ENCODE measurements at places on chromosomes 1 and 21.

DNA sequence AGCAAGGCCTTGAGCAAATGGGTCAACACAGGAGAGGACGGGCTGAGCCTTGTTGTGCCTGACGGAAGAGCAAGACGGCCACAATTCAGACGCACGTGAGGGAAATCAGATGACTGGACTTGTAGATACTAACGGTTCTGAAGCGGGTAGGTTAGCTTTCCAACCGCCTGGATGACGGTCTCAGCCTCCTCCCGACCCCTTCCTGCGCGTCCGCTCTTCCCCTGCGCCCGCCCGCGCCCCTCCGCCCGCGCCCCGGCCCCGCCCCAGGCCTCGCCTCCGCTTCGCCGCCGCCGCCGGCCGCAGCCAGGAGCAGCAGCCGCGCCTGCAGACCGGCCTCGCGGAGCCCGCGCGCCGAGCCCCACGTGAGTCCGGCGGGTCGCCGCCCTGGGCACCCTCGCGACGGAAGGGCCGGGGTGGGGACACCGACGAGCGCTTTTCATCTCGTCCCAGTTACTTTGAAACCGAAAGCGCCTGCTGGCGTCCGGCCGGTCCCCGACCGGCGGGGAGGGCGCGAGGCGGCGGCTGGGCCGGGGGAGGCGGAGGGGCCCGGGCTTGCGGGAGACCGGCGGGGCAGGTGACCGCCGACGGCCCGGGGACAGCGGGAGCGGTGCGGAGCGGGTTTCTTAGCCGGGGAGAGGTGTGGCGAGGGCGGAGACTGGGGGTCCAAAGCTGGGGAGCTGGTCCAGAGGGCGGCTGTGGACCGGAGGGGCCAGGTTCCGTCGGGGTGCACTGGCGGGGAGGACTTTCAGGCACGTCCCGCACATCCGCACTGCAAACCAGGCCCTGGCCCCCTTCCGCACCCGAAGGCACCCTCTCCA lies at the start of gene TRAF5:
TRAF5 (plus strand) TSS at position 306 of the 818 bp plus-strand sequence. CDS start 26,407 bp downstream, outside the sequence.
- no peak for DNase-seq
- peaks cover 11% of the 10 kb centered on the region for H3K4me1 ChIP-seq
- H3K36me3 ChIP-seq = no peaks in the 10 kb centered on the region

DNA sequence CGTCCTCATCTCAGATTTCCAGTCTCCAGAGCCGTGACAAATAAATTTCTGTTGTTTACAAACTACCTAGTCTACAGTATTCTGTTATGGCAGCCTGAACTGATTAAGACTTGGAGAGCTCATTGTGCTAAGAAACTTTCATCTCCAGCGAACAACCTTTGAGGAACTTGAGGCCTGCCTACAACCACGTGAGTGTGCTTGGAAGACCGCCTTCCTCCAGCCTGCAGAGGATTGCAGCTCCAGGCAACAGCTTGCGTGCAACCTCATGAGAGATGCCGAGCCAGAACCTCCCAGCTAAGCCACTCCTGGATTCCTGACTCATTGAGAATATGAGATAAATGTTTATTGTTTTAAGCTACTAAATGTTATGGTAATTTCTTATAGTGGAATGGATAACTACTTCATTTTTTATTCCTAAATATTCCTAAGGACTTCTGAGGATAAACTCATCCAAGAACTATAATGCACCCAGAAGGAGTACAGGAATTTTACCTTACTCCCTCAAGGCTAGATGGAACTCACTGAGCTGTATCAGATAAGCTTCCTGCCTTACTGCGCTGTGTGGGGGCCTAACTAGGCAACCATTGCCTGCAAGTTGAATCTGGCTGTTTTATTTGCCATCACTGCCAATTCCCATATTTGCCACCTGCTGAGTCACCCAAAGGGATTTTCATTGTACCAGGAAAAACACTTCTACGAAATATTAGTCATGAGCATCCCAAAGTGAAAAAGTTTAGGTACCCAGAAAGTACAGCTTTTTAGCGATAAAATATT lies 17.6 kb downstream of the FAM177B start:
- no peak overlapping the region for H3K4me3 ChIP-seq
- H3K36me3 ChIP-seq = no peaks in the 10 kb centered on the region
- DNase-seq = peak; percentile 45
- H3K27ac ChIP-seq = peak overlapping the region; percentile 84
- H3K4me1 ChIP-seq = peaks cover 15% of the 10 kb centered on the region

GRCh38 chr21:28135646-28136045 lies 857.0 kb downstream of the LTN1 start:
- DNase-seq = no peak
- H3K27ac ChIP-seq = no peak overlapping the region
- H3K36me3 ChIP-seq = no peaks in the 10 kb centered on the region
- no peaks in the 10 kb centered on the region for H3K27me3 ChIP-seq
- no peak overlapping the region for H3K4me3 ChIP-seq

GRCh38 chr1:4726620-4727341 lies 72.4 kb downstream of the AJAP1 start:
- H3K36me3 ChIP-seq = peaks cover 5% of the 10 kb centered on the region
- no peak overlapping the region for H3K27ac ChIP-seq
- no peak for DNase-seq
- no peaks in the 10 kb centered on the region for H3K4me1 ChIP-seq
- H3K27me3 ChIP-seq = no peaks in the 10 kb centered on the region

GRCh38 chr1:93129507-93130099 lies 50.5 kb downstream of the MTF2 start:
- no peak overlapping the region for H3K4me3 ChIP-seq
- H3K27ac ChIP-seq = no peak overlapping the region
- no peaks in the 10 kb centered on the region for H3K36me3 ChIP-seq
- no peak for DNase-seq
- H3K4me1 ChIP-seq = no peaks in the 10 kb centered on the region
- H3K27me3 ChIP-seq = no peaks in the 10 kb centered on the region

- no peak for DNase-seq
- H3K4me1 ChIP-seq = peaks cover 11% of the 10 kb centered on the region
- H3K4me3 ChIP-seq = no peak overlapping the region
These were observed 43.0 kb upstream of the PSEN2 start for GRCh38 chr1:226827458-226827857.

DNA sequence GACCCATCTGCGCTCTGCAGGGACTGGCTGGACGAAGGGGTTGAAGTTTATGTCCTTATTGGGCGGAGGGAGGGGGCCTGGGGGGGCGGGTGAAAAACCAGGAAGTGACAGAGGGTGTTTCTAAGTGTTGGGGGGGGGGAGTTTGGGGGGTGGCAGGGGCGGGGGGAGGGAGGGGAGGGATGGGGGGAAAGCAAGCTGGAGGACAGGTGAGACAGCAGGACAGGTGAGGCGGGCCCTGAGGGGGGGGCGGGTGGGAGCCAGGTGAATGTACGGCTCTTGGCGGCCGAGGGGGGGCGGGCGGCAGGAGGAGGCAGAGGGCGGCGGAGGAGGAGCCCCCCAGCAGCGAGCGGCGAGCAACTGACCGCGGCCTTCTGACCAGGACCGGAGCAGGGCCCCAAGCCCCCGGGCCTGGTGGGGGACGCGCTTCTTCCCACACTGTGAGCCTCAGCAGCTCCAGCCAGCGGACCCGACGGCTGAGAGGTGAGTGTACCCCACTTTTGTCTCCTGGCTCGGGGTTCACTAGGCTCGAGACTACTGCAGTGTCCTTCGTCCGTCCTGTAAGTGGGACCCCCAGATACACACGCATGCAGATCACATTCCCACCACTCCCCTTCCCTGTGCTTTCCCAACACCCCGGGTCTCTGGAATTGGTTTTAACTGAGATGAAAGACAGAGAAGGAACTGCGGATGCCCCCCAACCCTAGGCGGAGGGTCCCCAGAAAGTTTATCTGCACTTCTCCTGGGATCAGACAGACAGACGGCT lies at the start of gene ZBTB7B:
ZBTB7B (plus strand) TSS at position 339 of the 763 bp plus-strand sequence. CDS start 11,859 bp downstream, outside the sequence.
- peak within 1 kb of the TSS; percentile 81 for H3K27ac ChIP-seq
- peaks cover 1% of the 10 kb centered on the region for H3K36me3 ChIP-seq
- H3K4me1 ChIP-seq = peaks cover 48% of the 10 kb centered on the region
- no peak for DNase-seq

DNA sequence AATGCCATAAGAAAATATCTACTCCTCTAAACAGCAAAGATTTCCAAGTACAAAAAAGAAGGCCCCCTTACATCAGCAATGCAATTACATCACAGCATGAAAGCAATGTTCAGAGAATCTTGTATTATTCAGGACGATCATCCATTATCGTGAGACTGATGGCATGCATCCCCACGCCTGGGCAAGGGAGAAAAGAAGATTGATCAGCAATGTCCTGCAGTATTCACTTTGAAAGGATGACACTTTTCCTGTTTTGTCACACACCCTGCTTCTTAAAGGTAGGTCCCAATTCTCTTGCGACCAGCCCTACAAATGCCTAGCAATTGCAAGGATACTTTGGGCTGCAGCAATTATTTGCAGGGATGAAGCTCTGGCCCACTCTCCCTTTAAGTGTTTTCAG lies 108.7 kb downstream of the TOMM20 start:
- no peak for DNase-seq
- peaks cover 28% of the 10 kb centered on the region for H3K4me1 ChIP-seq
- no peaks in the 10 kb centered on the region for H3K36me3 ChIP-seq
- H3K27ac ChIP-seq = no peak overlapping the region
- H3K4me3 ChIP-seq = no peak overlapping the region

DNA sequence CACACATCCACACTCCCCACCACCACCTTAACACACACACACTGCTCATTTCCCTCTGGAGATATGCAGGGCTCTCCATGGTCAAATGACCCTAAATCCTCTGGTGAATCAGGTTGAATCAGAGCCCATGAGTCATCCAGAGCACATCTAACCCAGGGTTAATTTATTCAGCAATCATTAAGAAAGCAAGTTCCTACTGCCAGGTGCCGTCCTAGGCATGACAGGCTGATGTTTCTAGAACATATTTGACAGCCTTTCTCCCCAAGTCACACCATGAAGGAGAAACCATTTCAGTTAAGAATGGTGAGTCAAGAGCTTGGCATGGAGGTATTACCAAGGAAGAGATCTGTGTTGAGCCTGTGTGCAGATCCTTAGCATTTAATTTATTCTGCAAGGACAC lies 194.3 kb upstream of the CAMK1G start:
- H3K4me1 ChIP-seq = peaks cover 63% of the 10 kb centered on the region
- no peaks in the 10 kb centered on the region for H3K27me3 ChIP-seq
- H3K27ac ChIP-seq = peak overlapping the region; percentile 98
- H3K36me3 ChIP-seq = no peaks in the 10 kb centered on the region

DNA sequence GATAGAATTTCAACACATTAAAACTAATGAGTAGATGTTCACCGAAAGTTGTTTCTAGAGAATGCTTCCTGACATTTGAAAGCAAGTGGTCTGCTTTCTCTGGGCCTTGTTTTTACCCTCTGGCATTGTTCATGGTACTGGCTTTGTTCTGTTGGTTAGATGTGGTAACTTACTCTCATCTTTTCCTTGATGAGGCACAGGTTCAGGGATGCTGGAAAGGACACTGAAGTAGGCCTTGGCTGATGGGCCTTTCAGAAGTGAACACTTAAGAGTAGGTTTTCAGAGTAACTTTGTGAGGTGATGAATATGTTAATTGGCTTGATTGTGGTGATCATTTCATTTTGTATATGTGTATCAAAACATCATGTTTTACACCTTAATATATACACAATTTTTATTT lies 55.8 kb downstream of the DYRK1A start:
- no peaks in the 10 kb centered on the region for H3K27me3 ChIP-seq
- DNase-seq = no peak
- H3K4me3 ChIP-seq = no peak overlapping the region
- no peak overlapping the region for H3K27ac ChIP-seq

GRCh38 chr21:16956824-16957223 lies 556.0 kb upstream of the CXADR start:
- no peaks in the 10 kb centered on the region for H3K36me3 ChIP-seq
- H3K4me1 ChIP-seq = no peaks in the 10 kb centered on the region
- H3K27me3 ChIP-seq = no peaks in the 10 kb centered on the region
- no peak overlapping the region for H3K27ac ChIP-seq
- DNase-seq = no peak

DNA sequence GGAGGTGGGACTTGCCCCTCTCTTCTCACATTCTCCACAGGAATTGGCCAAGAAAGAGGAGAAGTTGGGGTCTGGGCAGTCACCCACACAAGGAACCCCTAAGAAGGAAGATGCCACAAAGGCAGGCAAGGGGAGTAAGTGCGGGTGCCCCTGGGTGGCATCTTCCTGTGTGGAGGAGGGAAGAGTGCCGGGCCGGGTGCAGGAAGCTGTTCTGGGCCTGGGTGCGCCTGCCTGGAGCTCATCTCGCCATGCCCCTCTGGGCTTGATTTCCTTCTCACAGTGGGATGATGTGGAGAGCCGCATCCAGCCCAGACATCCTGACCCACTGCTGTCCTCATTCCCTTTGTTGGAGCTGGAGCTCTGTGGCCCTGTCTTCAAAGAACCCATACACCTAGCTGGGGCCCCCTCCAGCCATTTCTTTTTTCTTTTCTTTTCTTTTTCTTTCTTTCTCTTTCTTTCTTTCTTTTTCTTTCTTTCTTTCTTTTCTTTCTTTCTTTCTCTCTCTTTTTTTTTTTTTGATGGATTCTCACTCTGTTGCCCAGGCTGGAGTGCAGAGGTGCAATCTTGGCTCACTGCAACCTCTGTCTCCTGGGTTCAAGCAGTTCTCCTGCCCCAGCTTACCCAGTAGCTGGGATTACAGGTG lies 9.3 kb downstream of the LRRC71 start:
- no peak overlapping the region for H3K27ac ChIP-seq
- DNase-seq = no peak

DNA sequence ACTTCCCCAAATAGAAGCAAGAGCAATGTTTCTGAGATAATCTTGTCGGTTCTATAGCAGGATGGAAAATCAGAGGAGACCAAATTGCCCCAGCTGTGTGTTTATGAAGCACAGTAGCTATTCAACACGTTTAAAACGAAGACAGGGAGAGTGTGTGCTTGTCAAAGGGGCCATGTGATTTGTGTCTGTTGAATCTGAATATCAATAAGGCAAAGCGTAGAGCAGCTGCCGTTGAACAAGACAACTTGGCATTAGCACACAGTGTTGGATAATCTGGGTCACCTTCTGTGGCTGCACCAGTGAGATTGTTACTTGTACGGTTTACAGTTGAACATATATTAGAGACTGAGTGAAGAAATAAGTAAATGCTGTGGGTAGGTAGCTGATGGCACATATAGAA lies 1.0 kb downstream of the CRB1 start:
- H3K27ac ChIP-seq = no peak overlapping the region
- H3K27me3 ChIP-seq = no peaks in the 10 kb centered on the region
- no peaks in the 10 kb centered on the region for H3K4me1 ChIP-seq
- no peak for DNase-seq

DNA sequence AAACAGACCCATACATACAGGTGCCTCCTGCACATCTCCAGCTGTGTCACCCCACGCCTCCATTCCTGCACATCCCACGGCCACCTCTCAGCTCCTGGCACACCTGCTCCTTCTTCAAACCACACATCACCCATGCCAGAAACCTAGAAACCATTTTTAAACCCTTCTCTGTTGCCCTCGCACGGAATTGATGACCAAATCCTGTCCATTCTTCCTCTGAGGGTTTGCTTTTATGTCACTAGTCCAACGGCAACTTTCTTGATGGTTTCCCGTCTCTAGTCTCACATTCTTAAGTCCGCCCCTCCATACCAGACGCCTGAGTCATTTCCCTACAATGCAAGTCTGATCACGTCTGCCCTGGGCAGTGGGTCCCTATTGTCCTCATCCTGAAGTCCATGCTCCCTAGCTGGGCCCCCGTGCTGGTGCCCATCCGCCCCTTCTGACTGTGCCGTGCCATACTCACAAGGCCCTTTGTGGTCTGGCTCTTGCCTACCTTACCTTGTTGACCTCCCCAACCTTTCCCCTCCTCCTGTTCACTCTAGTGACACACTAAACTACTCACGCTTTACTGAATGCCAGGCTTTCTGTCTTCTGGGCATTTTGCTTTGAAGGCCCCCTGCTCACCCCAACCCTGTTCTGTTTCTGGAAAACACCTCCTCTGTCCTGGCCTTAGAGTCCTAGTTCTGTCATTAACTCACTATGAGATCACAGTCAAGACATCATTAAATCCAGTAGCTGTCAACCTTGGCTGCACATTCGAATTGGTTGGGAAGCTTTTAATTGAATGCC lies 17.6 kb downstream of the SLC2A1 start:
- H3K27me3 ChIP-seq = no peaks in the 10 kb centered on the region
- peak overlapping the region; percentile 84 for H3K27ac ChIP-seq
- DNase-seq = peak; percentile 94
- peaks cover 58% of the 10 kb centered on the region for H3K36me3 ChIP-seq
- H3K4me1 ChIP-seq = peaks cover 100% of the 10 kb centered on the region
